Activated T-cell treated with anti-CD3 and anti-CD28 coated beads, Interleukin-2, amount 50 U/mL, for 72 hours (primary cell): ENCODE measurements at places on chromosomes 13 and 19.

- H3K4me1 ChIP-seq, result no peaks in the 10 kb centered on the region
- no peak within 1 kb of the TSS for H3K27ac ChIP-seq
- peaks cover 20% of the 10 kb centered on the region for H3K27me3 ChIP-seq
- DNase-seq, result no peak
- no peak within 1 kb of the TSS for H3K4me3 ChIP-seq
Measured at GRCh38 chr13:27988520-27988919, at the start of gene URAD. URAD (minus strand) TSS chr13:27988693; CDS start chr13:27988637, 56 bp downstream.

DNA sequence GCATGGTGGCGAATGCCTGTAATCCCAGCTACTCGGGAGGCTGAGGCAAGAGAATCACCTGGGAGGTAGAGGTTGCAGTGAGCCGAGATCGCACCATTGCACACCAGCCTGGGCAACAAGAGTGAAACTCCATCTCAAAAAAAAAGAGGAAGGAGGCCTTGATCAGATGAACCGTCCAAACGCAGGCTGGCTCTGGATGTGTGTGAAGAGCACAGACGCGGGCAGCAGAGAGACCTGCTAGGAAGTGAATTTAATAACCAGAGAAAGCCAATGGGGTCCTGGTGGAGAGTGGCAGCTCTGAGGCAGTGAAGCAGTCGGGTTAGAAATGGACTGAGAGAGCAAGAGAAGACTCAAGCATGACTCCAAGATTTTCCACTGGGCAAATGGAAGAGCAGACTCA is 136.5 kb downstream of the RNF17 start:
- no peak for DNase-seq
- H3K4me1 ChIP-seq, result no peaks in the 10 kb centered on the region
- no peaks in the 10 kb centered on the region for H3K27me3 ChIP-seq

DNA sequence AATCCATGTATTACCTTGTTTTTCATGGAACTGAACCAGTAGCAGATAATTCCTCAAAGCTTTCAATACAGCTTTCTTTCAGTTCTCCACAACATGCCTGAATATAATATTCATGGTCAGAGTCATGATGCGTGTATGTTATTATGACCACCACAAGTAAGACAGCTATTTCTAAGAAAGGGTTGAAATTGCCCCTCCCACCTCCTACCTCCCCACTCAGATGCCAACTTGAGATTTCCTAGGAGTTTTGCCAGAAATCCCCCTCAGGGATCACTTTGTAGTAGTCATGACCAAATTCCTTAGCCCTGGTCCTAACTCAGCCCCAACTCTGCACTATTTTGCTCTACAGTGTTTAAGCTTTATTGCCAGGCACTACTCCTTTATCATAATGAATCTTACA is 69.9 kb upstream of the RAP2A start:
- no peak for DNase-seq
- H3K4me1 ChIP-seq, result peaks cover 7% of the 10 kb centered on the region
- no peak overlapping the region for H3K4me3 ChIP-seq
- H3K27me3 ChIP-seq, result no peaks in the 10 kb centered on the region
- H3K27ac ChIP-seq, result no peak overlapping the region

DNA sequence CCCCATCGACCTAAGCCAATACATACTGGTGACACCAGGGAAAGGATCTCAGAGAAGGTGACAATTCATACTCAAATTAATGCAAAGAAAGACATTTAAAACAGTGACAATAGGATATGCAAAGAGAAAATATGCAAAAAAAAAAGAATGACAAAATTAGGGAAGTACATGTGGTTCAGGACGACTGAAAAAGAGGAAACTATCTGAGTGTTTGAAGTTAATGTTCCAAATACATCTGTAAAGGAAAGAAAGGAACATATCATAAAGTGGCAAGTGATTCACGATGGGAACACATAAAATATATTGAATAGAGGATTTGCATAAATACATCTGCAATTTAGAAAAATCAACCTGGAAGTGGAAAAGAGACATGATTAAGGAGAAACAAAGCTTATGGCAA is 441.4 kb downstream of the SLITRK5 start:
- H3K36me3 ChIP-seq, result no peaks in the 10 kb centered on the region
- no peak overlapping the region for H3K4me3 ChIP-seq
- H3K27me3 ChIP-seq, result no peaks in the 10 kb centered on the region
- DNase-seq, result no peak
- H3K4me1 ChIP-seq, result no peaks in the 10 kb centered on the region

DNA sequence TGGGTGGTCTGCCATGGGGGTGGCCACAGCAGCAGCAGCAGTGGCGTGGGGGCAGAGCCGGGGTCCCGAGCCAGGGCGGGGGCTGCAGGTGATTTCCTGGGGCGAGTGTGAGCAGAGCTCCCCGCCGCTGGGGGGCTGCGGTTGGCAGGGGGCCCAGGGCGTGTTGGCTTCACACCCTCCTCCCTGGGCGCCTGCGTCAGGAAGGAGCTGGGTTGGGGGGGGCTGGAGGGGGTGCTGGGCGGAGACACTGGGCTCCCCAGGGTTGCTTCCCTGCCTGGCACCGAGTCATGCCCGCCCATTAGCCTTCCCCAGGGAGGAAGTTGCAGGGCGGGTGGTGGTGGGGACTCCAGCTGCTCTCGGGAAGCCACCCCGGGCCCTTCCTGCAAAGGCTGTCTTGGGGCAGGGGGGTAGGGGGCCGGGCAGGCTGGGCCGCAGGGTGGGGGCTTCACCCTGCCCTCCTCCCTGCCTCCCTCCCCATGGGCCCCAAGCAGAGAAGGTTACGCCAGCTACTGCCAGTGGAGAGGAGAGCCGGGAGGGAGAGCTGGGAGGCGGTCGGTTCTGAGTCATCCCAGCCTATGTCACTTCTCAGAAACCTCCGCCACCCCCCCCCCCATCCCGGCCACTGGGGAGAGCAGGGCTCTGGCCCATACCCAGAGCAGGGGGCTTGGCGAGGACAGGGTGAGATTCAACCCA is 4.6 kb downstream of the MIDN start:
- peak overlapping the region; percentile 86 for H3K4me3 ChIP-seq
- peaks cover 26% of the 10 kb centered on the region for H3K36me3 ChIP-seq
- H3K4me1 ChIP-seq, result peaks cover 24% of the 10 kb centered on the region
- peak; percentile 82 for DNase-seq
